ENCODE measurements at places on chromosomes 5 and 9.

DNA sequence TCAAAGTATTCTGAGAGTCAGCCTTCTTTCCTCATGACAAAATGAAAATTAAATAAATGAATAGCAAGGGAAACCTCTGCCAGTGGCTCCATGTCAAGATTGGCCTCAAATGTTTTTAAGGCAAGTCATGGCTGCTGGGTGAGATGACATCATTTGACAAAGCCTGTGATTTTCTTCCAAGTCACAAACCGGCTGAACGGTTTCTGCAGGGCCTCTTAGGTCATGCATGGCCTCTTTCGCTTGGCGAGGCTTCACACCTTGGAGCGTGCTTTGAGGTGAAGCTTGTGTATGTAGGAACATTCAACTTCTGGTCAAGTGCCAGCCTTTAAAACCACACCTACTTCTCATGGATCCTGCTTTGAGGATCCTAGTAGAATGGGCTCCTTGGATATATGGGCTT is 161.0 kb upstream of the ZNF618 start:
- no peak for DNase-seq

DNA sequence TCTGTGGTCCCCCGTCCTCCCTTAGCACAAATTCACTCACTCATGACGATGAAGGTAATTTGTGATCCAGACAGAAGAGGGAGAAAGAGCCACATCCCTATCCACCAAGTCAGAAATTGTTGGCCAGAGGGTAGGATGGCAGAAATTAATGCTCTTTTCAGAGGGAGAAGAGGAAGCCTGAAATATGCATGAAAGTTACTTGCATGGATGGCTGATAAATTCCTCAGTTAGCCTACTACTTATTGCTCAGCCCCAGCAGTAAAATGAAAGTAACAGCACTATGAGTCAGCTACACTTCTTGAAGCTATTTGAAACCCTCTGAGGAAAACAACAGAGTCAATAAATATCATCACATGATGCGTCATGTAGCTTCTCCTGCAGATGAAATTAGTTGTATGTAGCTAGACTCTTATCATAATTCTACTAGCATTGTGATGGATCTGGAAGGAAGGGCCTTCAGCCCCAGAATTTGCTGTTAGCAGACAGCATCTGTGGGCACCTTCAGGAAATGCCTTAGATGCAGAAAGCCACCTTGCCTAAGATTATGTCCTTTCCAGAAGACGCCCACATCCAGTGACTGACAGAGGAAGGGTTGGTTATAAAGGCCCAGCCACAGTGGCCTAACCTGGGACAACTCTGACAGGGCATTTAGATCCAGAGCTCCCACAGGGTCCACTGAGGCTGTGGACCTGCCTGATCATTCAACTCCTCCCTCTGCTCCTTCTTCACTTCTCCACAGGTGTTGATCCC is 81.2 kb upstream of the CCDC112 start:
- DNase-seq, result no peak

GRCh38 chr5:13536933-13537332 is 407.6 kb downstream of the DNAH5 start:
- DNase-seq, result no peak

DNA sequence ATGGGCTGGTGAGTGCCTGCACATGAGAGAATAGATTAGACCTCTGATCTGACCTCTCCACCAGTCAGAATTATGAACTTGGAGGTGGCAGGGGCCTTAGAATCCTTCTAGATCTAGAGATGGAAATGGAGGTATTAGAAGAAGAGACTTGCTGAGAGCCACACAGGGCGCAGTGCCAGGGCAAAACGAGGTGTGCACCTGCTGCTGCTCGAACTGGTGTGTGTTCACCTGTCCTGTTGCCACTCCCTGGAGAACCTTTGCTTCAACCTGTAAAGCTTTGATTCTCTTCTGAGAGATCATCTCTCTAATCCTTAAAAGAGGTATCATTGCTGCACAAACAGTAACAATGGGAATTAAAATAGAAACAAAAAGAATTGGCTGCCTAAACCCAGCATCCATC is 24.9 kb downstream of the FRMPD1 start:
- DNase-seq, result no peak

DNA sequence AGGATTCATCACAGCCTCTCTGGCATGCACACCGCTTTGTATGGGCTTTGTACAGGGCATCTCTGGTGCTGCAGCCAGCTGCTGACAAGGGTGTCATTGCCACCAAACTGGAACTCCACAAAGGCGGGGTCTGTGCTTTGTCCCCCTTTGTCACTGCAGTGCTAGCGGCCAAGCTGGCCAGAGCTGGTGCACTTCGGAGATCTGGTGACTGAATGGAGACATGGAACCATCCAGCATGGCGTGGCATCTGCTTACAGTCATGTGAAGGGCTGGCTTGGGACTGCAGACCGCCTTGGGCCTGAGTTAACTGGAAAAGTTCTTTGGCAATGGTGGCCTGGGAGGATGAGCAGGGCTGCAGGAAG is 18.7 kb upstream of the COL5A1 start:
- no peak for DNase-seq

DNA sequence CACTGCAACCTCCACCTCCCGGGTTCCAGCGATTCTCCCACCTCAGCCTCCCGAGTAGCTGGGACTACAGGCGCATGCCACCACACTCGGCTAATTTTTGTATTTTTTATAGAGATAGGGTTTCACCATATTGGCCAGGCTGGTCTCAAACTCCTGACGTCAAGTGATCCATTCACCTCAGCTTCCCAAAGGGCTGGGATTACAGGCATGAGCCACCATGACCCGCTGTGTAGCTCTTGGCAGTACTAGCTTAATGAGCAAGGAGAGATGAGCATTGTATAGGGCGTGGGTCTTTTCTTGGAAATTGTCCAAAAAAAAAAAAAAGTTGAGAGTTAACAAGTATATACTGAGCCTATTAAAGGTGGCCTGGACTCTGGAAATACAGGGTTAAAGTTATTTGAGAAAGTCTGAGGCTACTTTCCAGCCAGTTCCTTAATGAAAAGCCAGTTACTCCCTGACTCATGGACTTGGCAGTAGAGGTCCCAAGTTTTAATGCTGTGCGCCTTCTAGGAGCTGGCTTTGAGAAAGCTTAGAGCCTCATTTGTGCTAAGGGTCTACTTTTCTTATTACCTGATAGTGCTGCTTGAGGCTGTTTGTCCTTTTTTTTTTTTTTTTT is 4.2 kb upstream of the FGF18 start:
- DNase-seq, result no peak

DNA sequence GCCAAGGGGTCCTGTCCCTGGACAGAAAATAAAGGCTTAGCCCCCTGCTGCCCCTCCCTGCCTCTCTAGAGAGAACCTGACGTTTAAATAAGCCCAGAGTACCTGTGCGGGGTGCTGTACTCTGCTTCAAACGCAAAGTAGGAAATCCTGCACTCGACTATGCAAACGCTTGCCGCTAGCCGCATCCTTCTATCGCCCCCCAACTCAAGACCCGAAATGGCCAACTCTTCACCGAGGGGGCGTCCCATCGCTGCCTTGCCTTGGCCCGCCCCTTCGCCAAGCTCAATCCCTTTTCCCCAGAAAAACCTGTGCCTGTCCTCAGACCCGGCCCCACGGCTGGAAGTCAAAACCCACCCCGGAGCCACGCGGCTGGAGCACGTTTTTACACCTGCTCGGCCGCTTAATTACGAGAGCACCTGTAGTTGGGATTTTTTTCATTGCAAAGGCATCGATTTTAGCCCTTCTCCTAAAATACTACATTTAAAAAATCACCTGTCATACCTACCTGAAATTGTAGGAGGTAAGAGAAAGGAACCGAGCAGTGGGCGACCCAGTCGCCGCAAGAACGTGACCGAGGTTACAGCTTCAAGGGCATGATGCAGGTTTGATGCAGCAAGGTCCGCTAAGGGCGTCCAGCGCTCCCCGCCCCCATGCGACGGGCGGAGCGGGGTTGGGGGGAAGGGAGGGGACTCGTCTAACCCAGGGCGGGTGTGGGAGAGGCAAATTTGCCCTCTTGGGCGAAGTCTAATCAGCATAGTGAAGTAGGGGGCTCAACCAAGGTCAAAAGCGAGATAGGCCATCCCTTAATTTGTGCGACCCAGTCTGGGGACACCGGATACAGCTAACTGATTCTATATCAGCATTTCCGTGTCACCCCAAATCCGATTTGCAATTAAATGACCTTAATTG is 3.5 kb downstream of the ELAVL2 start:
- DNase-seq, result no peak

GRCh38 chr5:109989994-109990722 is 300.4 kb downstream of the MAN2A1 start:
- DNase-seq, result no peak

- DNase-seq, result no peak
These were observed 75.2 kb upstream of the CPEB4 start for GRCh38 chr5:173812811-173813550.

DNA sequence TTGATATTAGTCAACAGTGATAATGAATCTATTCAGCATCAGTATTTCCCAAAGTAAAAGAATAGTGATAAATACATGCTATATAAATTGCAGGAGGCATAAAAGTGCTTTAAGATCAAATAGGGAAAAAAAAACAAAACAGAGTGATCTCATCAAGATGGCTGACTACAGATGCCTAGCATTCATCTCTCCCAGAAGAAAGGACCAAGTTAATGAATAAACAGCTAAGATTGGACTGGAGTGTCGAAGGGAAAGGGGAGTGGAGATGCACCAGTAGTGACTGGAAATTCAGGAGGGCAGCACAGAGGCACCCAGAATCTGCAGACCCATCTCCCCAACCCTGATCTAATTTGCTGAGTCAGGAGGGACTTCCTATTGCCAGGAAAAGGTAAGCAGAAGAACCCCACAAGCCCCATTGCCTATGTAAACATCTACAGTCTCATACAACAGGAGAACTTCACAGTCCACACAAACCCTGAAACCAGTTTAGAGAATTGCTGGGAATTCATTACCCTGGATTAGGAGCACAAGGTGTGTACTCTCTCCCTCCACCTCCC is 699.4 kb downstream of the PTPRD start:
- DNase-seq, result no peak

DNA sequence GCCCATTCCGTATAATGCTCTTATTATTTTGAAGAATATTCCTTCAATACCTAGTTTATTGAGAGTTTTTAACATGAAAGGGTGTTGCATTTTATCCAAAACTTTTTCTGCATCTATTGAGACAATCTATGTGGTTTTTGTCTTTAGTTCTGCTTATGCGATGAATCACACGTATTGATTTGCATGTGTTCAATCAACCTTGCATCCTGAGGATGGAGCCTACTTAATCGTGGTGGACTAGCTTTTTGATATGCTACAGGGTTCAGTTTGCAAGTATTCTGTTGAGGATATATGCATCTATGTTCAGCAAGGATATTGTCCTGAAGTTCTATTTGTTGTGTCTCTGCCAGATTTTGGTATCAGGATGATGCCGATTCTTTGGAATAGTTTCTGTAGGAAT is 1070.3 kb upstream of the CDH18 start:
- no peak for DNase-seq

- DNase-seq, result no peak
These were observed 47.6 kb upstream of the TRAF1 start for GRCh38 chr9:120974181-120974580.

GRCh38 chr5:167217097-167217743 is 1074.2 kb upstream of the WWC1 start:
- no peak for DNase-seq

- DNase-seq, result no peak
These were observed 23.7 kb downstream of the ENHO start for GRCh38 chr9:34499076-34499475.
